ENCODE measurements at places on chromosomes 16 and 17. TPM values are rescaled to one million over a fixed set of nuclear protein-coding genes. Genes with fewer than 3 reads are reported as not detected.

GRCh38 chr17:55702150-55702549 lies 20.5 kb downstream of the TMEM100 start:
- DNase-seq: no peak

- peak; percentile 79 for DNase-seq
These were observed 117.8 kb upstream of the CDC42EP4 start for GRCh38 chr17:73429440-73430164.

- no peak for DNase-seq
These were observed 35.8 kb downstream of the PTRH2 start for GRCh38 chr17:59671386-59671785.

- peak; percentile 71 for DNase-seq
These were observed 16.5 kb downstream of the CDIP1 start for GRCh38 chr16:4522051-4522581.

DNA sequence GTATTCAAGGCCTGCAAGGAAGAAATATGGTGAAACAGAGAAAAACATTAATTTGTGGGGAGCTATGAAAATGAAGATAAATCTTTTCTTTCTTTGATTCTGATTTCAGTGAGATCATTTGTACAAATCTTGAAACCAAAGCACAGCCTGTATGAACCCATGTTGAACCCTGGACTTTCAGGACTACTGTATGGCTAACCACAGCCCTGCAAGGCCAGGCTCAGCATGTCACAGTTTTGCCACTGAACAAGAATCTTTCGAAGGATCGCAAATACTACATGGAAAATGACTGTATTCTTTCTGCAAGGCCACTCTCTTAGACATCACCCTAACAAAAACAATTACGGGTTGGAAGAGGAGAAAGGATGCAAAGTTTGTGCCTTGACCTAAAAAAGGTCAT lies 161.7 kb upstream of the MAF start:
- no peak for DNase-seq

DNA sequence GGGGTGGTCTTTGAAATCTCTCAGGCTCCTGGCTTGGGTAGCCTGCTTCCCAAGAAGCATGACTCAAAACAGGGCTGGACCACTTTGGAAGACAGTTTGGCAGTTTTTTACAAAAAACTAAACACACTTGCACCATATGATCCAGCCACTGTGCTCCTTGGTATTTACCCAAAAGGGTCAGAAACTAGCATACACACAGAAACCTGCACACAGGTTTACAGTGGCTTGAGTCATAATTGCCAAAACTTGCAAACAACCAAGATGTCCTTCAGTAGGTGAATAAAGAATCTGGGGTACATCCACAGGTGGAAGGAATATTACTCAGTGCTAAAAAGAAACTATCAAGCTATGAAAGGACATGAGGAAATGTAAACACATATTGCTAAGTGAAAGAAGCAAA lies 323.2 kb upstream of the CDH5 start:
- no peak for DNase-seq

DNA sequence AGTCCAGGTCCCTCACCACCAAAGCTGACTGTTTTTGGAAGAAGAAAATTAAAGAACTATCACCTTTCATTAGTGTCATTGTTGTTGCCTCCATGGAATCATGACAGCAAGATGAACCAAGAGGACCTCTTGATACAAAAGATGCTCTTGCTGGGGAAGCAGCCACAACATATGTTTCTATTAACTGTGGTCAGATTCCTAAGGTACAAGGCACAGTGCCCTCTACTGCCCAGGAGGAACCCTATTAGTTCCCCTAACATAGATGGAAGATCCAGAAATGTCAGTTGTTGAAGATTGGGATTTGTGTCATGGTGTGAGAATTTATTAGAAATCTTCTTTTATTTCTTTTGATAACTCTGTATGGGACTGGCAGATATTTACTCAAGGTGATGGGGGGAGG lies 188.2 kb upstream of the ANKFN1 start:
- no peak for DNase-seq

DNA sequence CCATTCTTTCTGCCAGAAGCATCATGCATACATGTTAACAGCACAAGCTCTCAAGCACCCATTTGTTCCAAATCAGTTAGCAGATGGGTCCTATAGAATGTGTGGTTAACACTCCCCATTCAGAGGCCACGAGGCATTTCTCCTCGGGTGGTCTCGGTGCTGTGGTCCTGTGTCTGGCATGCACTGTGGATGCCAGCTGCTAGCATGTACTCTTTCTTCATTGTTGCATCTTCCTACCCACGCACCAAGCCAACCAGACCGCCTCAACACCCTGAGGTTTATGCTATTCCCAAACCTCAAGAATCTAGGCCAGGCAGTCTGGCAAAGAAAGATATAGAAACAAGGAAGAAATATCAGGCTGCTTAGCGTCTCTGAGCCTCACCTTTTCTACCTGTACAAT lies 27.8 kb upstream of the MRTFB start:
- DNase-seq: no peak

GRCh38 chr16:81473558-81473957 lies 28.9 kb downstream of the CMIP start:
- peak; percentile 49 for DNase-seq

DNA sequence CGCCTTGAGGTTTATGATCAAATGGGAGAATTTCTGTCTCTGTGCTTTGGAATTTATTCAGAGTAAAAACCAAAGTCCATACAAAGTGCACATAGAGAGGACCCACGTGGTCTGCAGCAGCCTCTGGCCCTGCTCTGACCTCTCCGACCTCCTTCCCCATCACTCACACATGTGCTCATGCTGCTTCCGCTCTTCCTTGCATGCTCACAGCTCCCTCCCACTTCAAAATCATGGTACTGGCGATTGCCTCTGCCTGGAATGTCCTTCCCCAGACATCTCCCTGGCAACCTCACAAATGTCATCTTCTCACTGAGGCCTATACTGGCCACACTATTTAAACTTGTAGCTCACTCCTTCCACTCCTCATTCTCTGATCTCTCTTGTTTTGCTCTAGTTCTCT lies 418.0 kb downstream of the CA10 start:
- no peak for DNase-seq

DNA sequence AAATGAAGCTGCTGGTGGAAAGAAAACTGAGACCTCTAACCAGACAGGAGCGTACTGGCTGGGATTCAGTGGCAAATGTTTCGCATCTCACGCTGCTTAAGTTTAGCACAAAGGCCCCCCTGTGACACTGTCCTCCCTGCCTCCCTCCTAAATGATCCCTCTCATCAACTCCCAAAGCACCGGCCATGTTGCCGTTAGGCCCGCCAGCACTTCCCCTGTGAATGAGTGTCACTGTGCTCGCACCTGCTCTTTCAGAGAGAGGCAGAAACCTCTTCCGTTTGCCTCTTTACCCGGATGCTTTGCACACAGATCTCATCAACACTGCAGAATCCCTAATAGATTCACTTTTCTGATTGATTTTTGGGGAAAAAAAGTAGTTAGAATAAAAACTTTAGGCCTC lies 26.5 kb downstream of the MBTPS1 start:
- no peak for DNase-seq

GRCh38 chr16:78147911-78148401 lies 48.5 kb downstream of the WWOX start:
- DNase-seq: peak; percentile 33

- no peak for DNase-seq
These were observed 428 bp downstream of the PHF12 start for GRCh38 chr17:28950752-28951427.

GRCh38 chr17:32917842-32918241 lies 10.1 kb upstream of the TMEM98 start:
- no peak for DNase-seq

DNA sequence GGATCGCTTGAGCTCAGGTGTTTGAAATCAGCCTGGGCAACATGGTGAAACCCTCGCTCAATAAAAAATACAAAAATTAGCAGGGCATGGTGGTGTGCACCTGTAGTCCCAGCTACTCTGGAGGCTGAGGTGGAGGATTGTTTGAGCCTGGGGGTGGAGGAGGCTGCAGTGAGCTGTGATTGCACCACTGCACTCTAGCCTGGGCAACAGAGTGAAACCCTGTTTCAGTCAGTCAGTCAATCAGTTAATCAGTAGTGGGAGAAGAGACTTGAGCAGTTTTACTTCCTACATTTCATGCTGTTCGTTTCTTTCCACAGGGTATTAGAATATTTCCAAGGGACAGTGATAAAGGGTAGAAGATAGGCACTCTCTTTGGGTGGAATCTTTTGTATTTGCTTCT lies 8.8 kb downstream of the MAP3K3 start:
- DNase-seq: no peak

DNA sequence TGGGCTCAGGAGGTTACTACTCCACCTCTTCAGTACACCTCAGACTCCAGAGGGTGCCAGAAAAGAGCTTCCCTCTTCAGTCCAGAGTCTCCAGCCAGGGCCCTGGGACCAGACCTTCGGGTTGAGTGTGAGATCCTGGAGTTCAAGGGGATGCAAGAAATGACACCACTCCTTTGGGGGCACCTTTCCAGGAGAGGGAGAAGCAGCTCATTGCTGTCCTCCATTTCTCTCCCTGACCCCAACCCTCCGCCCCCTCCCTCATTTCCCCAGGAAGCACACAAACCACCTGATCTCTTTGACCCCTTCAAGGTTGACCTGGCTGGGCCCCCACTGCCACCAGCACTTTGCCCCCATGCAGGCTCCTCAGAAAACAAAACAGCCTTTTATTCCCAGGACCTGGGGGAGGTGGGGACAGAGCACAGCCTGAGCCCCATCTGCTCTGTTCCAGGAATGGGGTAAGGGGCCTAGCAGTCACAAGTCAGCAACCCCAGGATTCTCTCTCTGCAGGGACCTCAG lies 21.4 kb downstream of the CDH5 start:
- no peak for DNase-seq

GRCh38 chr17:49696233-49696761 lies 11.5 kb downstream of the SLC35B1 start:
- DNase-seq: no peak

GRCh38 chr16:15530085-15530484 lies 95.7 kb downstream of the BMERB1 start:
- DNase-seq: no peak

DNA sequence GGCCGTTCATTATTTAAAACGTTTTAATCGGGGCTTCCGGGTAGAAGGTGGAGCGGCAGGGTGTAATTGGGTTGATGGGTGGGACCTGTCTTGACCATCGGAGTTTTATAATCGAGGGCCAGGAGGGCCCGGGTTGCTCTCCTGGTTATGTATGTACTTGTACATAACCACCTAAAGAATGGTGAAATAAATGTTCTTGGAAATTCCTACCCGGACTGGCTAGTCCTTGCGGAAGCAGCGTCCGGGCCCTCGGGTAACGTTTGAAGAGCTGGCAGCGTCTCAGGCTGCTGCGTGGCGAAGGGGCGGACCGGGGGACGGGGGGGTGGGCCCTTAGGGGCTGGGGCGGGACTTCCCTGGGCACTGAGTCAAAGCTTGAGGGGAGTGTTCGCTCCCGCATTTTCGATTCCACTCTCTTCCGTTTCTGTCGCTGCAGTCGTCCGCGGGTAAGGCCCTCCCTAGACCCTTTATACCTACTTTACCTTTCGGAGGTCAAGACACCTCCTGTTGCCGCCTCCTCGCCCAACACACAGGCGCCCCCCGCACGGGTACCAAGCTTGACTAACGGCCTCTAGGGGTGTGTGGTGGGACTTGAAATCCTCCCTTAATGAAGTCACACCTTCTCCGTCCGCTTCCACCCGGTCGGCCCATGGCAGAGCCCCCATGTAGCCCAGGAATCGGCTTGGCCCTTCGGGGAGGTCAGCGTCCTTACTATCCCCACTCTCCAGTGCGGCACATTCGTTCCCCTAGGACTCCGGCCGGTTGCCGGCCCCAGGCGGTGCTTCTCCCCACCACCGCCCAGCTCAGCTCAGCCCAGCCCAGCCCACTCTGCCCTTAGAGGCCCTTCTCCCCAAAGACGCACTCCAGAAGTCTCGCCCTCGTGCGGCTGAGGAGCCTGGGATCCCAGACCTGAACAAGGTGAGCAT lies at the start of gene TMEM106A:
Gene TMEM106A, plus strand, starts transcription at position 396 of the 923 bp plus-strand sequence. CDS start 1,167 bp downstream, outside the sequence.
- peak; percentile 87 for DNase-seq

- DNase-seq: no peak
These were observed 412.1 kb downstream of the RBFOX1 start for GRCh38 chr16:7744546-7745264.

- DNase-seq: no peak
These were observed 11.6 kb downstream of the ACLY start for GRCh38 chr17:41907185-41907556.

GRCh38 chr17:31291820-31292219 lies 5.2 kb downstream of the OMG start:
- DNase-seq: no peak

- DNase-seq: no peak
These were observed 659.4 kb upstream of the EEF2KMT start for GRCh38 chr16:5756969-5757368.

GRCh38 chr17:42436391-42436790 lies 13.3 kb upstream of the CAVIN1 start:
- no peak for DNase-seq

DNA sequence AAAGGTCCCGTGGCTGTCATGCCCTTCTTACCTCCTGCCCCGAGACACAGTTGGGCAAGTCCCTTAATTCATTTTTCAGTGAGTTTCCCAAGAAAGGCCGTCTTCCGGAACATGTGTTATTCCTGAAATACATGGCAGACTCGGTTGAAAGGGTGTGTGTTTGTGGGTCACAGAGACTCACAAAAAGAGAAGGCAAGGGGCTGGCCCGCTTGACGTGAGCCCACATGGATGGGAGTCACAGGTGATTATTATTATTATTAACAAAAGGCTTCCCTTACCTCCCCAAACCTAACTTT lies 34.1 kb upstream of the CCR7 start:
- DNase-seq: no peak

GRCh38 chr16:85963753-85964285 lies 64.9 kb downstream of the IRF8 start:
- DNase-seq: no peak

- DNase-seq: no peak
These were observed 17.0 kb upstream of the NAGS start for GRCh38 chr17:43987131-43988021.

- peak; percentile 48 for DNase-seq
These were observed 189.4 kb upstream of the CDH8 start for GRCh38 chr16:62225675-62226074.

DNA sequence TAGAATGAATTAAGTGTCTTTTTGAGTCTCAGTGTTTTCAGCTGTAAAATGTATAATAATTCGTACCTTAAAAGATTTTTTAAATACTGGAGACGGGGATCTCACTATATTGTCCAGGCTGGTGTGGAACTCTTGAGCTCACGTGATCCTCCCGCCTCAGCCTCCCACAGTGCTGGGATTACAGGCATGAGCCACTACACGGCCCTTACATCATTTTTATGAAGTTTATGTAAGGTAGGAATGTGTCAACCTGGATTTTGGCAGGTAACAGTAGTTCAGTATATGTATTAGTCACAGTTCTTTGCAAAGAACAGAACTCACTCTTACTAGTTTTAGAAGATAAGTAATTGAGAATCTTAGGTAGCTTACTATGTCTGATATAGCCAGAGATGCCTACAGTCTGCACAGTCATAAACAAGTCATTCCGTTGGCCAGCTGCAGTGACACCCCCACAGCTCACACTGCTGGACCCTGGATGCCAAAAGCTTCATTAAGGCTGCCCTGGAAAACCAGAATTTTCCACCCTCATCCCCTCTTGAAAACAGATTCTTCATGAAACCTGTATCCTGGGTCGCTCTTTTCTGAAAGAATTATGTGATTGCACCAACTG lies 583 bp upstream of the COX6A2 start:
- no peak for DNase-seq

GRCh38 chr17:18183334-18184142 lies at the start of gene ALKBH5:
ALKBH5 (plus strand) TSS chr17:18183828; CDS start chr17:18184244, 416 bp downstream.
- DNase-seq: peak; percentile 99

ASPA gene
- total RNA-seq: 6.5 TPM

GRIN2A gene
- total RNA-seq: 0.03 TPM

UTS2R gene
- not detected for total RNA-seq

RDM1 gene
- total RNA-seq: not detected

EPOP gene
- 2.1 TPM for total RNA-seq

GPRC5C gene
- total RNA-seq: 47.8 TPM

STUB1 gene
- 93.9 TPM for total RNA-seq
